ENCODE measurements at places on chromosomes 12 and 14. TPM values are rescaled to one million over a fixed set of nuclear protein-coding genes. Genes with fewer than 3 reads are reported as not detected.

Gene SUPT16H
- total RNA-seq, result 30.0 TPM

Gene TGM1
- total RNA-seq, result 36.9 TPM

Gene PSMC6
- 60.1 TPM for total RNA-seq

Gene WNT1
- not detected for total RNA-seq

Gene RFLNA
- 0.41 TPM for total RNA-seq

Gene PLCZ1
- total RNA-seq, result not detected

Gene ACADS
- 92.6 TPM for total RNA-seq

DNA sequence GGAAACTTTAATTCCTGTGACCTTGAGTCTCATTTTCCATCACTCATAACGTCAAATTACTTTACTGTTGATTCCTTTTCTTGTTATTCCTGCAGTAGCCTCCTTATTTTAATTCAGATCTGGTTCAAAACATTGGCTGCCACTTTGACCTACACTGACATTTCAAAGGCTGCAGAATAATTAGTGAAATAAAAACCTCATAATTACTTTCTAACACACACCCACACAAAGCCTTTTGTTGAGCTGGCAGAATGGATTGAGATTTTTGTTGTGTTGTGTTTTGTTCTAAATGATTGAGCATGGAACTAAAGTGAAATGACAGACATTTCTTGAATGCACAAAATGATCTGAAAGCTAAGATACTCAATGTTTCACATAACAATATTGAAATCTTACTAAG is 507.5 kb upstream of the STXBP6 start:
- H3K27ac ChIP-seq, result no peak overlapping the region
- H3K4me3 ChIP-seq, result no peak overlapping the region
- H3K27me3 ChIP-seq, result no peaks in the 10 kb centered on the region
- H3K36me3 ChIP-seq, result no peaks in the 10 kb centered on the region

DNA sequence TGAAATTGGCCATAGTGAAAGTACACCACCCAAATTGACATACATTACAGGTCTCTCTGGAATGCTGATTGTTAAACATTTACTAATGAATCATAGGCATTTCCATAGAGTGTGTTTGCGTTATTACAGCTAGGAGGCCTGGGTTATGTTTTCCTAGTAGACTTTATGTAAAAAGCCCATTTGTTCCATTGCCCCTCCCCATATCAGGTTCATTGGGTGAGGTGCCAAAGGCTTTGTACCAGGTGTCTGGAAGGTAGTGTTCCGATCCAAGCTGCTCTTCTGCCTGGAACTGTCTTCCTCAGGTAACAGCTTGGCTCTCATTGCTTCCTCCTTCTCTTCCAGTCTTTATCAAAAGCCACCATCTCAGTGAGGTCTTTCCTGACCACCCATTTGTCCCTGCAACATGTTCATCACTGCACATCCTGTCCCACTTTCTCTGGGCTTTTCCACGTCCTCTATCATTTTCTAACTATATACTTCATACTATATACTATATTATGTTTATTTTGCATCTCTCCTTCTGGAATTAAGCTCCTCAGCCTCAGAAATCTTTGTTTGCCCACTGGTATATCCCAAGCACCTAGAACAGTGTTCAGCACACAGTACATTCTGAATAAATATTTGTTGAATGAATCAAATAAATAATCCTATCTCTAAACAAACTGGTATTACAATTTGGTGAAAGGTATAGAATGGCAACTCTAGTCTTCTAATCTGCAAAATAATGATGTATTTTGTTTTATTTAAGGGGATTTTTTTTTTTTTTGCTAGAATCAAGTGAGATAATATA is 252.3 kb downstream of the KTN1 start:
- H3K4me3 ChIP-seq, result no peak overlapping the region
- H3K36me3 ChIP-seq, result no peaks in the 10 kb centered on the region
- no peaks in the 10 kb centered on the region for H3K27me3 ChIP-seq
- DNase-seq, result no peak
- H3K4me1 ChIP-seq, result no peaks in the 10 kb centered on the region

GRCh38 chr14:86955771-86956354 is 1037.1 kb downstream of the GALC start:
- H3K27ac ChIP-seq, result no peak overlapping the region
- DNase-seq, result no peak
- no peaks in the 10 kb centered on the region for H3K36me3 ChIP-seq
- H3K4me3 ChIP-seq, result no peak overlapping the region

DNA sequence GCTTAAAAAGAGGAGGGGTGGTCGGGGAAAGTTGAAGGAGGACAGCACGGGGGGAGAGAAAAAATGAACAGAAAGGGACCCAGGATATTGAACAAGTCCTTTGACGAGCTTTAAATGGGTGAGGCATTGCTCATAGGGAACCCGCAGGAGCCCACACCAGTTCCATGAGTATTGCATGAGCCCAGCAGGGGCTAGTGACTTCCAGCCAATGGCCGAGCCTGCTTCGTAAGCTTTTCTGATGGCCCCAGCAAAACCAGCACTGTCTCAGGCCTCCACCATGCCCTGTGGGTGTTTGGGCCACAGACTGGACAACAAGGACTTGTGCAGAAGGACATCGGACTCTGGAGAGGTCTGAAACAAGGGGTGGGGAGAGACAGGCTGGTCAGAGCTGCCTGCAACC is 109.5 kb downstream of the ZFP36L1 start:
- peak overlapping the region; percentile 79 for H3K27ac ChIP-seq
- DNase-seq, result no peak
- H3K27me3 ChIP-seq, result no peaks in the 10 kb centered on the region
- no peaks in the 10 kb centered on the region for H3K36me3 ChIP-seq

DNA sequence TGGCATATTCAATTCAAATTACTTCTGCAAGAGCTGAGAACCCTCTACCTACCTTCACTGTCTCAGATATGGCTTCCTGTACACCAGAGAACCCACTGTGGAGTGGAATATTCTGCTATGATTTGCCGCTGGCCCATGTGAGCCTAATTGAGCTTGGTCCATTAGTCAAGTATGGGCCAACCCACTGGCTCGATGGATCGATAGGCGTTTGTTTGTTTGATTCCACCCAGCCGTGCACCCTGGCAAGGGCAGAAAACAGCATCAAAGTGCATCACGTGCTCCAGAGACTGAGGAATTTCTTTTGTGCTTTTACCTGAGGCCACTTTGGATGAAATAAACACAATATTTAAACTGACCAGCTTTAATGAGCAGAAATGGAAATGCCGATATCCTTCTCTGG is 426.3 kb downstream of the AACS start:
- no peaks in the 10 kb centered on the region for H3K4me1 ChIP-seq
- no peak for DNase-seq
- no peaks in the 10 kb centered on the region for H3K27me3 ChIP-seq

DNA sequence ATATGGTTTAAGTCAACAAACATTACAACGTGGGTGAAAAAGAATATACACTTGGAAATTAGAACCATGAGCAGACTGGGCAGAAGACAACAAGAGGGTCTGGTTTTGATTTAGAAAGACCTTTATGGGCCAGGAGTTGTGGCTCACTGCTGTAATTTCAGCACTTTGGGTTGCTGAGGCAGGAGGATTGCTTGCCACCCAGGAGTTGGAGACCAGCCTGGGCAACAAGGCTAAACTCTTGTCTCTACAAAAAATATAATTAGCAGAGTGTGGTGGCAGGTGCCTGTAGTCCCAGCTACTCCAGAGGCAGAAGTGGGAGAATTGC is 2.7 kb upstream of the NFKBIA start:
- no peaks in the 10 kb centered on the region for H3K27me3 ChIP-seq
- H3K27ac ChIP-seq, result peak overlapping the region; percentile 97
- no peaks in the 10 kb centered on the region for H3K4me1 ChIP-seq
- no peak overlapping the region for H3K4me3 ChIP-seq

GRCh38 chr12:71746974-71747611 is 7.6 kb upstream of the RAB21 start:
- H3K36me3 ChIP-seq, result no peaks in the 10 kb centered on the region
- no peaks in the 10 kb centered on the region for H3K4me1 ChIP-seq
- no peak overlapping the region for H3K4me3 ChIP-seq
- H3K27ac ChIP-seq, result no peak overlapping the region
- no peak for DNase-seq
- H3K27me3 ChIP-seq, result no peaks in the 10 kb centered on the region

GRCh38 chr14:72801836-72802587 is 91.9 kb downstream of the DPF3 start:
- peak overlapping the region; percentile 67 for H3K27ac ChIP-seq
- H3K4me3 ChIP-seq, result no peak overlapping the region
- no peaks in the 10 kb centered on the region for H3K4me1 ChIP-seq
